ENCODE measurements at places on chromosomes 5 and 9.

- DNase-seq: no peak
These were observed 96.8 kb downstream of the ALDH1A1 start for GRCh38 chr9:72855890-72856523.

- DNase-seq: no peak
These were observed 343.7 kb downstream of the DMRTA1 start for GRCh38 chr9:22790329-22790728.

GRCh38 chr5:59449905-59450644 lies 443.5 kb downstream of the PDE4D start:
- no peak for DNase-seq

DNA sequence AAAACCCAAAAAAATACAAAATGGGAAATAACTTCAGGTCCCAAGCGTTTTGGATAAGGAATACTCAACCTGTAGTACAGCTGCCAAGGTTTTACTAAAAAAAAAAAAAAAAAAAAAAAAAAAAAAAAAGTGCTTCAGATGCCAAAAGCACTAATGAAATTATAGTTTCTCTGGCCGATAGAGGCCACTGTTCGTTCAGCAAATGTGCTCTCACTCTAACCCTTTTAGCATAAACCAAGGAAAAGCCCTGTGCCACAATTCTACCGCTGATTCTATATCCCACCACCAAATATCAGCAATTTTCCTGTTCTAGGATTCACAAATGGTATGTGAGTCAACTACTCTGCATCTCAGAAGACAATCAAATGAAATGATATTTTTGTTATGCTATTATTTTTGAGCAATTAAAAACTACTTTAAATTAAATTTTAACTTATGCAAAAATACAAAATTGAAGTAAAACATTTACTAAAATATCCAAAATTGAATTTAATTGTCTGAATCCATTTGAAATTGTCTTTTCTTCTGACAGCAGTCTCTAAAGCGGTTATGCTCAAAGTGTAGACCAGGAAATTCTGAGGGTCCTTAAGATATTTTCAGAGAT lies 79.8 kb downstream of the RICTOR start:
- DNase-seq: no peak

DNA sequence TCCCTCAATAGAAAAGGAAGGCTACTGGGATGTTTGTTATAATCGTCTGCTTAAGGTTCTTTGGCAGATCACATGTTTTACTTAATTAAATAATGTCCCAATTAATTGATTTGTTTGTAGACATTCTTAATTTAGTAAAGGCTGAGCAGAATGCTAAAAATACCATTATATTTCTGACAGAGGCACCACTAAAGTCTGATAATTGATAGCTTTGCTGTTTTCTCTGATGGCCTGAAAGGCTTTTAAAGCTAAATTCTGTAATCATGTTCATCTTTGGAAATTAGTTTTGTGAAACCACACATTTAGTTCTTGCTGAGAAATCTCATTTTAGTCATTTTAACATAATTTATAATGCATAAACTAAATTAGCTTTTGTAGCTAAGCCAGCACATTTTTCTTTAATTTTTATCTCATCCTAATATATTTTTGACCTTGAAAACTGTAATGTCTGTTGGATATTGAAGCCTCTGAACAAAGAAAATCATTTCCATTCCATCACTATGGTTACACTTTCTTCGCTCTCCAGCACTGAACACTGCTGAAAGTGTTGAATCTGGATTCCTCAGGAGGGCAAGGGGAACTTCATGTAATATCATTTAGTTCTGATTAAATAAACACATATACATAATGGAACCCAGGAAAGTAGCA lies 329.4 kb downstream of the ELAVL2 start:
- no peak for DNase-seq

GRCh38 chr9:115157245-115157674 lies 39.3 kb upstream of the TNC start:
- DNase-seq: no peak
